ENCODE measurements at places on chromosomes 4 and X.
A peak's percentile ranks its signal among the peaks of the same experiment; 100 is the strongest.

GRCh38 chr4:85834934-85835333 lies 360.0 kb downstream of the ARHGAP24 start:
- DNase-seq = no peak

- DNase-seq = no peak
Measured at GRCh38 chrX:47613082-47613481, 6.6 kb downstream of the SYN1 start.

GRCh38 chr4:141339966-141340365 lies 119.3 kb downstream of the ZNF330 start:
- no peak for DNase-seq

GRCh38 chrX:129925305-129926092 lies 19.5 kb downstream of the UTP14A start:
- DNase-seq = no peak

- DNase-seq = peak; percentile 46
Measured at GRCh38 chr4:72567821-72568675, 973 bp downstream of the ADAMTS3 start.

- DNase-seq = no peak
Measured at GRCh38 chr4:23891064-23891421, 1.2 kb upstream of the PPARGC1A start.

GRCh38 chr4:97942951-97943350 lies 200.3 kb downstream of the STPG2 start:
- DNase-seq = no peak

DNA sequence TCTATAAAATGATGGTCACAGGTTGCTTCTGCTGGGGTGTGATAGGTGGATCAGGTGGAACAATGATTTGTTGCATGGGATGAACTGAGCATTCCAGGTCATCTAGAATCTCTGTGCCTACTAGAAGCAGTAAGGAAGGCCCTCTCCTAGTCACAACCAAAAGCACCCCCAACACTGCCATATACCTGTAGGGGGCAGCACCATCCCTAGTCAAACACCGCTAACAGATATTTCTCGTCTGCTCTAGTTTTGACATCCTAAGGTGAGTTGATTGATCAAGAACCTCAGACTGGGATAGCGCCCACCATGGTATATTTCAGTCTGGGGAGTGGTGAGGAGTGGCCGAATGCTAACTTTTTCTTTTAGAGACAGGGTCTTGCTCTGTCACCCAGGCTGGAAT lies 160.2 kb downstream of the NHS start:
- DNase-seq = no peak

DNA sequence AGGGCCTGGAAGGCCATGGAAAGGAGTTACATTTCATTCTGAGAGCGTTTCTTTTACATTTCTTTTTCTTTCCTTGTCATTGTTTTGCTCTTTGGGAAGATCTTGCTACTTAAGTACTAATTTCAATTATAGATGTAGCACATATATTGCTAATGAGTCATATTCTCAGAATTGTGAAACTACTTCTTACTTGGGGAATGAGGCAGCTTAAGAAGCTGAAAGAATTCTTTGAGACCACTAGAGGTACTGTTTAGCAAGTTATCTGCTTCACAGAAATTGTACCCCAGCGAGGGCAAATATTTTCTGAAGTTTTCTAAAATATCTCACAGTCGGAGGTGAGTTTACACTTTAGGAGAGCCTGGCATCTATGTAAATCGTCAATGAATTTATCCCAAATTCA lies 100.6 kb downstream of the AFF2 start:
- DNase-seq = no peak

DNA sequence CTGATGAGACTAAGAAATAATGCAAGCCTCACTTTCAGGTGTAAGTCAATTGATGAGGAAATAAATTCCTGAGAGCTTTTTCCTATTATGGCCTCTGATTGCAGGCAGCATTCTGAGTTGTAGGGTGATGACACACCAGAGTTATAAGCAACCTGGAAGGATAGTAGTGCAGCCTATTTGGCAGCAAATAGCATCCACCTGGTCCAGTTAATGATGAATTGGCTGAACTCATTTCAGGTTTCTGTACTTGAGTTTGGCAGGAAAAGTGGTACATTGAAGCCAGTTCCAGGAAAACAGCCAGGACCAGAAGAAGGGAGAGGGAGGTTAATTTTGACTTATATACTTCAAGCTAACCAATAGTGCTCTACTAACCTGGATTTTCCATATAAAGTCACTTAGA lies 316.8 kb downstream of the NAF1 start:
- no peak for DNase-seq

DNA sequence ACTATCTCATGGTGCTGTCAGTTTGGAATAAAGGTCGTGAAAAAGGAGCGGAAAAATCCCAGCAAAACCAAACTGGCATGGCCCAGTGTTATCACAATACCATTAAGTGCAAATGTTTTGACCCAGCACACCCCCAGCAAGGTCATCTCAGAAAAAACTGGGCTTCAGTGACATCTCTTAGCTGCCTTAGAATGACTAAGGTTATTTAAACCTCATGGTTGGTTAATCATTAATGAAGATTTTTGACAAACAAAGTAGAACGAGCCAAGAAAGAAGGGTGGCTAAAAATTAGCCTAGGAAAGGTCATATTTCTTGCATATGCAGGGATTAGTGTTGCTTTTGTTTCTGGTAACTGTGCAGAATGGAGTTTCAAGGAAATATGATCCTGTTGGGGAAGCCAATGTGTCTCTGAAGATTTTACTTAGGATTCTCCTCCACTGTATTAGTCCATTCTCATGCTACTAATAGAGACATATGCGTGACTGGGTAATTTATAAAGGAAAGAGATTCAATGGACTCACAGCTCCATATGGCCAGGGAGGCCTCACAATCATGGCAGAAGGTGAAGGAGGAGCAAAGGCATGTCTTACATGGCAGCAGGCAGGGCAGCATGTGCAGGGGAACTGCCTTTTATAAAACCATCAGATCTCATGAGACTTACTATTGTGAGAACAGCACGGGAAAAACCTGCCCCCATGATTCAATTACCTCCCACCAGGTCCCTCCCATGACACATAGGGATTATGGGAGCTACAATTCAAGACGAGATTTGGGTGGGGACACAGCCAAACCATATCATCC lies 83.5 kb downstream of the CHRNA9 start:
- DNase-seq = no peak

GRCh38 chr4:134463771-134464170 lies 262.2 kb upstream of the PABPC4L start:
- DNase-seq = no peak

GRCh38 chrX:39716401-39716800 lies 381.4 kb downstream of the BCOR start:
- DNase-seq = no peak

DNA sequence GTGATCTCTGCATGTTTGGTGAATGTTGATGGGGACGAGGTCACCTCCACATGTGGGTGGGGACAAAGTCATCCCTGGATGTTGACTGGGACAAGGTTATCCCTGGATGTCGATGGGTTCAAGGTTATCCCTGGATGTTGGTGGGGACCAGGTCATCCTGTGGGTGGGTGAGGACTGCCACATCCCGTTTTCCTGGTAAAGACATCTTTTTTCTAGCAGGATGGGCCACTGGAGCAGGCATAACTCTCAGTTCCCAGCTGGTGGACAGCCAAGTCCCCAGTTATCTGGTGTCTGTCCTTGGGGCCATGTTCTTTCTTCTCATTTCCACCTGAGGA lies 28.3 kb upstream of the PLCXD1 start:
- DNase-seq = no peak

DNA sequence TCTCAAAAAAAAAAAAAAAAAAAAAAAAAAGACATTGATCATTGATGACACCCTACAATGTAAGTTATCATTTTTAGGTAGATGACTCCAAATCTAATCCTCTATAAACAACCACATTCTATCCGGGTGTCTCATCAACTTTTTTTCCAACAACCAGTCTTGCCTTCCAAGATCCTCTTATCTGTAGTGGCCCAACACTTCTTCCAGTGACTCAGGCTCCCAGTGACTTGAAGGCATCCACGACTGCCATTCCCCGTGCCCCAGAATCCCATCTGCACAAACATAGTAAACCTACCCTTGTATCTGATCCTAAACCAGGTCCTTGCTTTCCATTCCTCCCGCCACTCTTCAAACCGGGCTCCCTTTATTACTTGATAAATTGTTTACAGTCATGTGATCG lies 15.6 kb upstream of the TSPAN5 start:
- DNase-seq = no peak

- DNase-seq = no peak
Measured at GRCh38 chr4:88533088-88533790, 9.7 kb upstream of the PYURF start.

DNA sequence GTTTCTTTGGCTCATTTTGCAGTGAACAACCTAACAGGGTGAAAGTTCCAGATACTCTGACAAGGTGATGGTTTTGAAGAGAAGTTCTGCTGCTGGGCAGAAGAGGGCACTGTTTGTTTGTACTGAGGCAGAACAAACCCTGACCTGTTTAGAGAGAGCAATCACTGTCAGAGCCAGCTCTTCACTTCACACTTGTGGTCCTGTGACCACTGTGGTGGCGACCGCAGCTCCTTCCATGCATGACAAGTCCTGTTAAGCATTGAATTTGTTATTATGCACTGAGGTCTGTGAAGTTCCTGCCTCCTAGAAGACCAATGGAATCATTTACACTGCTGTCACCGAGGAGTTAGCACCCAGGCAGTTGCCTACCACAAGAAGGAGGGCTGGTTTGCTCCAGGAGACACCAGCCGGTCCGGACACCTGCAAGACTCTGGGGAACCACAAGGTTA lies 86.6 kb downstream of the ZNF330 start:
- no peak for DNase-seq

DNA sequence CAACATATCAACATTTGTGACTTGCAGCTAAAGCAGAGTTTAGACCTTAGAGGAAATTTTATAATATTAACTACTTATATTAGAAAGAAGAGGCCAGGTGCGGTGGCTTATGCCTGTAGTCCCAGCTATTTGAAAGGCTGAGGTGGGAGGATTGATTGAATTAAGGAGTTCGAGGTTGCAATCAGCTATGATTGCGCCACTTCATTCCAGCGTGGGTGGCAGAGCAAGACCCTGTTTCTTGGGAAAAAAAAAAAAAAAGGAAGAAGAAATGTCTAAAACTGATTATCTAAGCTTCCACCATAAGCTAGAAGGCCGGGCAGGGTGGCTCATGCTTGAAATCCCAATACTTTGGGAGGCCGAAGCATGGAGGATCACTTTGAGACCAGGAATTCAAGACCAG lies 42.0 kb upstream of the USP9X start:
- DNase-seq = no peak

DNA sequence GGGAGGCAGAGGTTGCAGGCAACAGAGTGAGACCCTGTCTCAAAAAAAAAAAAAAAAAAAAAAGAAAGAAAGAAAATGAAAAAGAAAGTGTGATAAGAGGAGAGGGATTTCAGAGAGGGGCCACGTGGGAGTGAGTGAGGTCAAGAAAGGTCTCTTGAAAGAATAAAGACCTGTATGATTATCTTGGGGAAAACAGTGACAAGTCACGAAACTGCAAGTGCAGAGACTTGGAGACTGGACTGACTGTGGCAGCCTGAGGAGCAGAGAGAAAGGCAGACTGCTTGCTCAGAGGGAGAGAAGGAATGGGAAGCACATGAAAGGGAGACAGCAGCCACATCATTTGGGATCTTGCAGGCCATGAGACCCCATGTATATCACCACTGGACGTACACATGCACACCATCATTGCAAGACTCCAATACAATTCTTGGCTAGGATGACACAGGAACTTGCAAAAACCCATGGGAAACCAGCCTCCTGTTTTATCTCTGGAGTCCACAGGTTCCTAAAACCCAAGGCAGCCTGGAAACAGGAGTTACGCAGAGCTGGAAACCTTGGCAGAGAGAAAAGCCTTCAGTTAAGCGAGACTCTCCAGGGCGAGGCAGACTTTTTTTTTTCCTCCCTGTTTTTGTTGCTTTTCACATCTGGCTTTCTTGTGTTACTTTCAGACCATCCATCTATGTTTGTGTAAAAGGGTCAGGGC lies 207.0 kb upstream of the TBL1X start:
- DNase-seq = no peak

GRCh38 chrX:134423606-134424005 lies 36.4 kb upstream of the HPRT1 start:
- no peak for DNase-seq

GRCh38 chr4:55834086-55834795 lies 14.7 kb downstream of the EXOC1L start:
- no peak for DNase-seq

- no peak for DNase-seq
Measured at GRCh38 chrX:21982311-21982710, 41.8 kb downstream of the SMS start.

GRCh38 chr4:1987296-1987695 lies 21.5 kb downstream of the NELFA start:
- no peak for DNase-seq

DNA sequence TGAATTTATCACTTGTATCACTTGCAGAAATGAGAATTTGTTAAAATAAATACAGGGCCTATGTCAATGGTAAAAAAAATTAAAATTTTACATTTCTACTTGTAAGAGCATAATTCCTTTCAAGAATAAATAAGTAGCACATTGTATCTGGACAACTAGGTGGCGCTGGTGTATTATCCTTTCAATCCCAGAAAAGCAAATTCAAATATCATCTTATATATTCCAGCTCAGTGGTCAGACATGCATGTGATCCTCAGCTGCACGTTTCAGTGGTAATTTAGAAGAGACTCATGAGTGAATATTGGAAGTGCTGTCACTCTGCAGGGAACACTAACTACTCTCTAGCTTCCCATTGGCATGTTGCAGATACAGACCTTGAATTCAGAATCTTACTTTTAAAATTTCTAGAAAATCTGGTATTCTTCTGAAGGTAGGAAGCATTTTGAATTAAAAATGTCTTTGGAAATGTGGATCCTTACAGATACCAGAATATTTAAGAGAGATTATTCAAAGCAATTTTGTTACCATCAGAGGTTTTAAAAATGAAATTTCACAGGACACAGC lies 1414.7 kb upstream of the TENM3 start:
- DNase-seq = no peak

GRCh38 chr4:53601251-53601764 lies 10.0 kb upstream of the LNX1 start:
- no peak for DNase-seq

GRCh38 chr4:10853196-10853595 lies 168.6 kb upstream of the CLNK start:
- no peak for DNase-seq

All from GOT3 (cell line).